ENCODE measurements at places on chromosomes 7 and 10.

GRCh38 chr7:82131215-82131614 lies 312.4 kb downstream of the CACNA2D1 start:
- no peak for DNase-seq

DNA sequence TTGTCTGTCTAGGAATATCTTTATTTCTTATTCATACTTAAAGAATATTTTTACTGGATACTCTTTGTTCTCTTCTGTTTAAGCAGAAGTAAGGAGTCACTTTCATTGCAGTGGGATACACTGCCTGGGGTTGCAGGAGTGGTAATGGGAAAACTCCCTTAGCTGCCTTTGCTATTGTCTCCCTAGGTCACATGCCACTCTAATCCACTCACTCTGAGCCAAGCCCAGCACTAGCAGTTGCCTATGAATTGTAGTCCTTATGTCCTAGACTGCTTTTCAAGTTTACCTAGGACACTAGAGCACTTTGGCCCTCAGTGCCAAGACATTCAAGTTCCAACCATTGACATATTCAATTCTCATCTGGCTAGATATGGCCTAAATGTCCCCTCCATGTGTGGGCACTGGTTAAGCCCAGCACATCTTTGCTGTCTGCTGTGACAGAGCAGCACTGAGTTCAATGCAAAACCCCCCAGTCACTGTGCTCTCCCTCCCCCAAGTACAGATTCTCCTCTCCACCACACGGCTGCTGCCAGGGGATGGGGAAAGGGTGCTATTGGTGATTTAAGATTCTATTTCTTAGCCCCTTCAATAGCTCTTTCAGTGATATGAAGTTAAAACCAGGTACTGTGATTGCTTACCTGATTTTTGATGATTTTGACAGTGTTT lies 991.7 kb upstream of the KCND2 start:
- no peak for DNase-seq

GRCh38 chr7:121562259-121562658 lies 166.2 kb upstream of the FAM3C start:
- DNase-seq, result no peak

DNA sequence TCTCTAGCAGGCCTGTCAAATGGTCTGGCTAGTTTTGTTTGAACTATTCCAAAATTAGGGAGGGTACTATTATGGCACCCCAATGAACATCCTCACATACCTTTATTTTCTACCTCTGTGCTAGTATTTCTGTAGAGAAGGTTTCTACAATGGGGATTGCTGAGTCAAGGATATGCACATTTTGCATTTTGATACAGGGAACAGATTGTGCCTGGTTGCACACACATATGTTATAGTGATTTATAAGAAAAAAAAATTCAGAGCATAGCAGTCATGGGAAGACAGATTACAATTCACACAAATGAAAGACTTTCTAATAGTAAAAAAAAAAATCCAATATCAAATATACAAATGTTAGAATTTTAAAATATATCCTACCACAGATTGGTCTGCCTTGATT lies 14.1 kb upstream of the NRBF2 start:
- DNase-seq, result no peak
